ENCODE measurements at places on chromosomes 4 and X. TPM values are rescaled to one million over a fixed set of nuclear protein-coding genes. Genes with fewer than 3 reads are reported as not detected.

DNA sequence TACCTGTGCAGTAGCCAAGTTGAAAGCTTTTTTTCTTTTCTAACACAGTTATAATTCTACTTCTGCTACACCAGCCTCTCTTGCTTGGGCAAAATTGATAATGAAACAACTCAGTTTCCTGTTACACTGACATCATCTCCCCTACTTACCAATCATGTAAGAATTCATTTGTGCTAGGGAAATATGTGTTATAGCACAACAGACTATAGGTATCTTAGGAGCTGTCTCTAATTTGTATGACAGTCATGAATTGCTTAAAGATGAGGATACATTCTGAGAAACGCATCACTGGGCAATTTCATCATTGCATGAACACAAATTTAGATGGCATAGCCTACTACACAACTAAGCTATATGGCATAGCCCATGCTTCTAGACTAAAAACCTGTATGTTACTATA lies 246.3 kb upstream of the ANKRD50 start:
- no peak for DNase-seq

DNA sequence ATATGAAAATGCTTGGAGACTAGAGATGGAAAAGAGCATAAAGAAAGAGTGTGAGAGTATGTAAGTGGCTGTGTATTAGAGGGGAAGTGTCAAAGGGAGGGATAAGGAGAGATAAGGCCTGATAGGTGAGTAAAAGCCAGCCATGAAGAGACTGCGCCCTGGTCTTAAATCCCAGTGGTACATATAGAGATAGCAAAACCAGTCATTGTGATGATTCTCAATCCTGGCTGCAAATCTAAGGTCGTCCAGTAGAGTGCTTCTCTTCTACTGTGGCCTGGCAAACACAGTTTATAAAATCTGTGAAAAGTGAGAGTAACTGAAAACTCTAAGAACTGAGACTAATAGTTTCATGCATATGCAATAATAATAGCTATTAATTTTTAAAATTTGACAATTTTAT lies 86.9 kb downstream of the MAB21L2 start:
- DNase-seq, result no peak

TCEANC gene
- 3.8 TPM for total RNA-seq

DCAF12L2 gene
- 1.6 TPM for total RNA-seq

NLGN4X gene
- 23.5 TPM for total RNA-seq

PCDH10 gene
- total RNA-seq, result 22.3 TPM

MYOZ2 gene
- 0.16 TPM for total RNA-seq

BEND2 gene
- not detected for total RNA-seq

Data from mesothelial cell of epicardium (in vitro differentiated cells).